MCF 10A (cell line): ENCODE measurements at places on chromosomes 12 and 14.

- no peak for DNase-seq
These were observed 1.3 kb upstream of the DYNC1H1 start for GRCh38 chr14:101963052-101963451.

DNA sequence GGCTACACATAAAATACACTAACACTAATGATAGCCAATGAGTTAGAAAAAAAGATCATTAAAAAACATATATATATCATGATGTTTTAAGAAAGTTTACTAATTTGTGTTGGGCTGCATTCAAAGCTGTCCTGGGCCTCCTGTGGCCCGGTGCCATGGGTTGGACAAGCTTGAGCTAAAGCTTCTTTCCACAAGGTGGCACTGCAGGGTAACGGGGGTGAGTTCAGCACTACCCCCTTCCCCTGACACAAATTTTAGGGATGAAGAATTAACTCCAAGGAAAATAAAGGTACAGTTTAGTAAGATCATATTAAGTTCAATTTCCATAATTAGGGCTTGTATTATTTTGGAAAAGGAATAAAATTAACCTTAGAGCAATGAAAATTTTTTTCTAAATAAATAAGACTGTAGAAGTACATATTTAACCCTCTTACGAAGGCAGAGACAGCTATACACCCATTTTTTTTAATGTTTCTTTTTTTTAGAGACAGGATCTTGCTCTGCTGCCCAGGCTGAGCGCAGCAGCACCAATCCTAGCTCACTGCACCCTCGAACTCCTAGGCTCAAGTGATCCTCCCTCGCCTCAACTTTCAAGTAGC is 38.9 kb downstream of the PPP1R13B start:
- DNase-seq, result peak; percentile 88

DNA sequence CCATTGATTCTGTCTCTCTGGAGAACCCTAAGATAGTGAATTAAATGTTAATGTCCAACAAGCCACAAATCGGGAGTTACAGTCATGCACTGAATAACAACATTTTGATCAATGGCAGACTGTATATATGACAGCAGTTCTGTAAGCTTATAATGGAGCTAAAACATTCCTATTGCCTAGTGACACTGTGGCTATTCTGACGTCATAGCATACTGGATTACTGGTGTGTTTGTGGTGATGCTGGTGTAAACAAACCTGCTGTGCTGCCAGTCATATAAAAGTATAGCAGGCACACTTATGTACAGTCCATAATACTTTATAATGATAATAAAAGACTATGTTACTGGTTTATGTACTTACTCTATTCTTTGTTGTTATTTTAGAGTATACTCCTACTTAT is 56.7 kb upstream of the BICD1 start:
- DNase-seq, result no peak

GRCh38 chr14:99945732-99946651 is 119.2 kb upstream of the EVL start:
- peak; percentile 17 for DNase-seq

GRCh38 chr14:33118668-33119067 is 180.0 kb downstream of the NPAS3 start:
- DNase-seq, result no peak
